Activated T-helper 2 cell treated with anti-CD3 and anti-CD28 coated beads, Interferon-gamma antibody, Interleukin-2, Interleukin-4, amounts not matched to agents 10 μg/mL and 5 μg/mL and 100 μg/mL, durations not matched to agents 14 hours and 24 hours and 36 hours (primary cell): ENCODE measurements at places on chromosomes 1 and 21. TPM values are rescaled to one million over a fixed set of nuclear protein-coding genes. Genes with fewer than 3 reads are reported as not detected.

DNA sequence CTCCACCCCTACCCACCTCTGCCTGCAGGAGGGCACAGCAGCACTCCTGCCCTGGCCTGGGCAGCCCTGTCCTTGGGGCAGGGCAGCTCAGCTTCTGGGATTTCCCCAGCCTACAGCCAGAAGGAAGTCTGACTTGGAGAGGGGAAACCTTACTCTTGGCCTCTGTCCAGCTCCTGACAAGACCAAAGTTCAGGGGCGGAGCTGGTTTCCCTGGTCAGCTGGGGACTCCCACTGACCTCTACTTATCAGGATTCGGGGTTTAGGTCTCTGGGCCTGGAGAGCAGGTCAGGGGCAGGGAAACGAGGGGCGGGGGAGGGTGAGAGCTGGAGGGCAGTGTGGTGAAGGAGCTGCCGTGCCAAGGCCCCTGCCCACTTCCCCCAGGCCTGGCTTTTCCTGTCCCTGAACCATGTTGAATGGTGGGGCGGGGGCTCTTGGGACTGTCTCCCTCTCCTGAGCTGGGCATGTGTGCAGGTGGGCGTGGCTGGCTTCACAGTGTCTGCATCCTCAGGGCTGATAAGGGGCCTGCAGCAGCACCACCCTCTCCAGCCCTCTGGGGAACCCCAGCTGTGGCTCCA is 16.8 kb upstream of the ETV3 start:
- no peaks in the 10 kb centered on the region for H3K36me3 ChIP-seq
- H3K4me1 ChIP-seq = peaks cover 47% of the 10 kb centered on the region
- DNase-seq = no peak
- H3K4me3 ChIP-seq = no peak overlapping the region
- H3K27ac ChIP-seq = no peak overlapping the region
- H3K27me3 ChIP-seq = peaks cover 24% of the 10 kb centered on the region

Gene LAMC1
- total RNA-seq = 0.05 and 0.39 TPM in 2 replicates

- peak overlapping the region; percentile 82 for H3K27ac ChIP-seq
- peaks cover 47% of the 10 kb centered on the region for H3K36me3 ChIP-seq
- H3K4me1 ChIP-seq = peaks cover 39% of the 10 kb centered on the region
- H3K27me3 ChIP-seq = no peaks in the 10 kb centered on the region
- DNase-seq = no peak
Measured at GRCh38 chr21:42374864-42375499, 8.6 kb upstream of the TFF1 start.

- no peaks in the 10 kb centered on the region for H3K36me3 ChIP-seq
- DNase-seq = peak; percentile 43
- peaks cover 3% of the 10 kb centered on the region for H3K27me3 ChIP-seq
- peak within 1 kb of the TSS; percentile 85 for H3K27ac ChIP-seq
- H3K4me3 ChIP-seq = peak within 1 kb of the TSS; percentile 83
- peaks cover 25% of the 10 kb centered on the region for H3K4me1 ChIP-seq
Measured at GRCh38 chr1:107965110-107965991, at the start of gene VAV3. Gene VAV3, minus strand, starts transcription at chr1:107965180. Its CDS starts 311 bp downstream, at chr1:107964869.

DNA sequence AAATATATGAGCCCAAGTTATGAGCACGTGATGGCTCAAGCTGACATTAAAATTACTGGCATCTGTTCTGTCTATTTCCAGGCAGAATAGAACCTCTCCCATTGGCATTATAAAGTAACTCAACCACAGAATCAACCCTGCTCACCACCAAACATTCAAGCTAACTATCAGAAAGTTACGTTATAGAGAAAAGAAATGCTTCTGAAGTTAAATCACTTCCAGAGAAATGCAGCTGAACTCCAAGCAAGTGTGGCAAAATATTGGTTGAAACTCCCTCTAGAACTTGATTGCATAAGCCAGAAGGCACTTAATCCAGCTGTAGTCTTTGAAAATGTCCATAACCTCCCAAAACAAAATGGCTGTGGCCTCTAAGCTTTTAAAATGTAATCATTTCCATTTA is 36.2 kb upstream of the UBE2U start:
- H3K27me3 ChIP-seq = peaks cover 42% of the 10 kb centered on the region
- no peaks in the 10 kb centered on the region for H3K36me3 ChIP-seq
- peaks cover 16% of the 10 kb centered on the region for H3K4me1 ChIP-seq
- DNase-seq = no peak

Gene PTGS2
- total RNA-seq = 109 and 112 TPM in 2 replicates

GRCh38 chr21:23152130-23152529 is 2153.9 kb downstream of the NCAM2 start:
- H3K27me3 ChIP-seq = no peaks in the 10 kb centered on the region
- no peak overlapping the region for H3K4me3 ChIP-seq
- no peak overlapping the region for H3K27ac ChIP-seq
- DNase-seq = no peak
